Central memory CD8-positive, alpha-beta T cell (primary cell): ENCODE measurements at places on chromosomes 3 and 15.
A peak's percentile ranks its signal among the peaks of the same experiment; 100 is the strongest.

DNA sequence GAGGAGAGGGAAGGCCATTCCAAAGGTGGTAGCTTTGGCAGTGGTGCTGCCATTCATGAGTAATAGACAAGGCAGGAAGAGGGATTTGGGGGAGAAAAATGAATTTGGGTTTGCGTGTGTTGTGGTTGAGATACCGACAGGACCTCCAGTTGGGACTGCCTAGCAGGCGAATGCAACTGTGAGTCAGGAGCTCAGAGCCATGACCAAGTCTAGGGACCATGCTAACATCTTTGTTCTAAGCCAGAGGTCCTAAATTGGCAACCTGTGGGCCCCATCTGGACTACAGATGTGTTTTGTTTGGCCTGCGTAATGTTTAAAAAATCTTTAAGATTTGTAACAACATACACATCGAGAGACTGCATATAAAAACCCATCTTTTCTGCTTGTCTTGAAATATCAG, 61.6 kb downstream of the SAMMSON start:
- H3K4me1 ChIP-seq, result no peaks in the 10 kb centered on the region
- no peak overlapping the region for H3K27ac ChIP-seq
- no peaks in the 10 kb centered on the region for H3K36me3 ChIP-seq
- no peak overlapping the region for H3K4me3 ChIP-seq
- no peaks in the 10 kb centered on the region for H3K27me3 ChIP-seq

DNA sequence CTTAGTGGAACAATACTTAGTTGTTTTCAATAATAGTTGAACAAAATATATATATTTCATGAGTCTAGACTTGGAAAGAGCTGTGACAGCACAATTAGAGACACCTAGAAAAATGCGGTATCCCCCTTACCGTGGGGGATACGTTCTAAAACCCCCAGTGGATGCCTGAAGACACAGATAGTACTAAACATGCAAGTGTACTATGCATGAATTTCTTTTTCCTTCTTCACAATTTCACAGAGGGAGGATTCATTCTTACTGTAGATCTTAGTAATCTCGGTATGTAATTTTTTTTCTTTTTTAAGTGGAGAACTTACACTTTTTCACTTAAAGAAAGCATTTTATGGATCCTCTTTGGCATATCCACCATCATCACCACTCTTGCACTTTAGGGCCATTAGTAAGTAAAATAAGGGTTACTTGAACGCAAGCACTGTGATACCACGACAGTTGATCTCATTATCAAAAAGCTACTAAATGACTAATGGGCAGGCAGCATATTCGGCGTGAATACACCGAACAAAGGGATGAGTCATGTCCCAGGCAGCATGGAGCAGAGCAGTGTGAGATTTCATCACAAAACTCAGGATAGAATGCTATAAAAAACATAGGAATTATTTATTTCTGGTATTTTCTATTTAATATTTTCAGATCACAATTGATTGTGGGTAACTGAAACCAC, 72.3 kb upstream of the ZNF280D start:
- peaks cover 11% of the 10 kb centered on the region for H3K27me3 ChIP-seq
- no peak for DNase-seq
- no peak overlapping the region for H3K27ac ChIP-seq
- no peaks in the 10 kb centered on the region for H3K36me3 ChIP-seq
- peaks cover 8% of the 10 kb centered on the region for H3K4me1 ChIP-seq

- no peaks in the 10 kb centered on the region for H3K27me3 ChIP-seq
- peak overlapping the region; percentile 99 for H3K4me3 ChIP-seq
- peaks cover 20% of the 10 kb centered on the region for H3K36me3 ChIP-seq
- H3K4me1 ChIP-seq, result peaks cover 66% of the 10 kb centered on the region
Observed at GRCh38 chr3:11641683-11642430, 1.9 kb downstream of the VGLL4 start.

DNA sequence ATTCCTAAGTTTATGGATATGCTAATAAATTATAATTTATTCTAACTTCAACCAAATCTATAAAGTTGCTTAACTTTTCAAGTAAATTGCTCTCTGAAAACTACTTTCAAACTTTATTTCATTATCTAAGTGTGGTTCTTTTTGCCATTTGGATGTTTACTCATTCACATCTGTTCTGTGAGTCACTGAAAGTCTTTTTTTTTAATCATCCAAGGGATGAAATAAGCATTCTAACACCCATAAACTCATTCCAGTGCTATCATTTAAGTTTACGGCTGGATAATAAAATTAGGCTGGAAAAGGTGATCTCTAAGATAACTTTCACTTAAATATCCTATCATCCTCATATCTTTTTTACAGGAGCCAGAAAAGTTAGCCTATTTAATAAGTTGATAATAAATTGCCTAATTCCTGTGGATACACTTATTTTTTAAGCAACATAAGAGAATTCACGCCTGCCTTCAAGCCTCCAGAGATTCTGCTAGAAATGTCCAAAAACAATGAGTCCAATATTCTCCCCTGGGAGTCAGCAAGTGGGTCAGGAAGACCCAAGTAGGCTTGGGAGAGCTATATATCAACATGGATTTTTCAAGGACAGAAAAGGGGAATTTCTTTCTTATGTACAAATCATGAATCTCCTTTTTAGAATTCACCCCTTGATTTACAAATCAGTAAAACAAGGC, 25.8 kb downstream of the SCG3 start:
- H3K36me3 ChIP-seq, result no peaks in the 10 kb centered on the region
- H3K4me1 ChIP-seq, result no peaks in the 10 kb centered on the region
- H3K4me3 ChIP-seq, result no peak overlapping the region
- no peak for DNase-seq

DNA sequence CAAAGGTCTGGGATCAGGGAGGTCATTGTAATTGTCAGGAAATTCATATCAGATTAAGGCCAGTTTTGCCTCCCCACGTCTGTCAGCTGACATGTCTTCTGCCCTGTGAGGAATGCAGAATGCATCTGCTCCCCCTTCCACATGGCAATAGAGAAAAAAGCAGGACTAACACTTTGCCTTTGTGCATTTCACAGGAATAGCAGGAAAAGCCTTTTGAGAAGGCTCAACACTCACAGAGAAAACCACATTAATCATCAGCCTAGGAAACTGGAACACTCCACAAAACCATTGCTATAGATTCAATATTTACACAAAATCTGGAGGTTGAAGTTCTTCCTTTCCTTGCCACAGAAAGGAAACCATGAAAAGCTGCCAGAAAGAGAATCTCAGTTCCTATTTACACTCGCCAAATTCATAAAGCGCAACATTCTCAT, 165.2 kb upstream of the HES1 start:
- DNase-seq, result no peak
- H3K27ac ChIP-seq, result no peak overlapping the region
- peaks cover 37% of the 10 kb centered on the region for H3K27me3 ChIP-seq
- H3K4me3 ChIP-seq, result no peak overlapping the region
- H3K4me1 ChIP-seq, result no peaks in the 10 kb centered on the region
- peaks cover 3% of the 10 kb centered on the region for H3K36me3 ChIP-seq
